IPS-NIHi11 (cell line): ENCODE measurements at places on chromosomes 3 and 15.

- no peak for DNase-seq
These were observed 70.7 kb upstream of the DPH6 start for GRCh38 chr15:35616498-35617271.

DNA sequence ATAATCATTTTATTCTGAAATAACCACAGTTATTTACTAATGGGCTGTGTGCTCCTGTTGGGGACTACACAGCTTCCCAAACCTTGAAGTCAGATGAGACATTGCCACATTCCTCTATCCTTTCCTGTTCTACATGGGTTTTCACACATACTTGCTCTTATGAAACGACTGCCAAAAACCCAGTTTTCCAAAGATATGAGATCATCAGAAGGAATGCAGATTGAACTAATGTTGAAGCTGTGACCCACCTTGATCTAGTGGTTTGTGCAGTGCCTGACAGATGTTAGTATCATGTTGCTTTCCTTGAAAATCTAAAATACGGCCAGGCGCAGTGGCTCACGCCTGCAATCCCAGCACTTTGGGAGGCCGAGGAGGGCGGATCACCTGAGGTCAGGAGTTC, 144.6 kb downstream of the VGLL4 start:
- no peak for DNase-seq

DNA sequence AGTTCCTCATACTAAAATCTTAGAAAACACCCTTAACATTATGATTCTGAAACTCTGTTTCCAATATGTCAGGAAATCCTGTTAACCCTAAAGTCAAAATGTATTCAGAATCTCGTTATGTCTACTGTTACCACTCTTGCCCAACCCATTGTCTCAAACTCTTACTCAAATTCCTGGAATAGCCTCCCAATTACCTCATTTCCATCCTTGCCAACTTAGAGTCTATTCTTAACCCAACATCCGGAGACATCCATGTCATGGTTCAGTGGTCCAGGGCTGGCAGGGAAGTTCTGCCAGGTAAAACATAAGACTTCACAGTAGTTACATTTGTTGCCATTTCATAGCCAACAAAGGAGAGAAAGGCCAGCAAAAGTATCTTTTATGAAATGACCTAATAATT, 593.9 kb downstream of the PYDC2 start:
- DNase-seq: no peak

GRCh38 chr3:30266524-30266923, 339.9 kb upstream of the TGFBR2 start:
- DNase-seq: no peak
